Psoas muscle (tissue), 8 donors: ENCODE measurements at places on chromosomes 5 and 9.
A peak's percentile ranks its signal among the peaks of the same experiment; 100 is the strongest.

DNA sequence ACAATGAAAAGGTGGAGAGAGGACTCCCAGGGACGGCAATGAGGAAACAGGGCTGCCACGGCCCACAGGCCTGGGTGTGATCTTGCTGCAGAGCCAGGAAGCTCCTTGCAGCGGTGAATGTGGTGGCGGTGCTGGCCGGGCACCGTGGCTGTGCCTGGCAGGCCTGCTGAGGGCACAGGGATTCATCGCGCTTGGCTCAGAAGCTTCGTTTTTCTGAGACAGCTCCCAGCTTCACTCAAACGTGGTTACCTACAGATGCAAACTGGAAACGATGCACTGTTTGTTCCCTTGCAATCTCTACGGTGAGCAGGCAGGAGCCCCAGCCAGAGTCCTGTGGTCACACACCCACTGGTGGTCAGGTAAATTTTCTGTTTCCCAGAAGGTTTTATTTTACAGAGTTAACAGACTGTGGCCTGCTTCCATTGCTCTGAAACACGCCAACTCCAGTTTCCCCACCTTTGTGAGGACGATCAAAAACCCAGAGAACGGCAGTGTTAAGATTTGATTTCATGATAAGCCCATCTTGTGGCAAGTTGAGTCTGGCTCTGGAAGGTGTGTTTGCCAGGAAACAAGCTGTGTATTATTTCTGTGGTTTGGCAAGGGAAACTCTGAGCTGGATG lies 183.9 kb downstream of the AUH start:
- DNase-seq: no peak

DNA sequence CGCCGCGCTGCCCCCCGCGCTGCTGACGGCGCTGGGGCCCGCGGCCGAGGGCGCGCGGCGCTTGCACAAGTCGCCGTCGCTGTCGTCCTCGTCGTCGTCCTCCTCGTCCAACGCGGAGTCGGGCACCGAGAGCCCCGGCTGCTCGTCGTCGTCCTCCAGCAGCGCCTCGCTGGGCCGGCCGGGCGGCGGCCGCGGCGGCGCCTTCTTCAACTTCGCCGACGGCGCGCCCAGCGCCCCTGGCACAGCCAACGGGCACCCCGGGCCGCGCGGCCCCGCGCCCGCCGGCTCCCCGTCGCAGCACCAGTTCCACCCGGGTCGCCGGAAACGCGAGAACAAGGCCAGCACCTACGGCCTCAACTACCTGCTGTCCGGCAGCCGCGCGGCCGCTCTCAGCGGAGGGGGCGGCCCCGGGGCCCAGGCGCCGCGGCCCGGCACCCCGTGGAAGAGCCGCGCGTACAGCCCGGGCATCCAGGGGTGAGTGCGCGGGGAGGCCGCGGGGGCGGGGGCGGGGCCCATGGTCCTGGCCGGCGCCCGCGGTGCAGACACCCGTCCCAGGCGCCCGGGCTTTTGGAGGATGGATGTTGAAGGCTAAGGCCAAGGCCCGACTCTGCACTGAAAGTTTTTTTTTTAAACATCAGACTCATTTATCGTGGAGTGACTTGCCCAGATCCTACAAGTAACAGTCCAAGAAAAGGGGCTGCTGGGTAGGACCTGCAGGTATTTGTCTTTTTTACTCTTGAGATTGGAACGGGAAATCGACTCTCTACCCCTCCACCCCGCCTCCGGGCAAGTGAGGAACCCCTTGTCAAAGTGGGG lies 1.2 kb downstream of the TENT4A start:
- peak; percentile 67 for DNase-seq

DNA sequence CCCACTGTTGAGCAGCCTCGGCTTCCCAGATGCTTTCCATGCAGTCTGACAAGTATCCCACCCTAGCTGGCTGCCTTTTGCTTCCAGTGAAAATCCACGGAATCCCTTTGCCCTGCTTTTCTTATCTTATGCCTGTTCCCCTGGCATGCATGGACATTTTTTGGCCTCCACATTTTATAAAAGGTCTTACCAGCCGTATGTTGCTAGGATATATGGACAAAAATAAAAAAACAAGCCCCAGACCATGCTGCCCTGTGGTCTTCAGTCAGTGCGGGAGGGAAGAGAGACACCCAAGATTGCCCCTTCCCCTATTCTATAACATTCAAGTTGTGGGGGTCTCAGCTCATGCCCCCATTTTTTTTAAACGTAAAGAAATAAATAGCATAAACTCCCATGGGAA lies 129.6 kb downstream of the COL23A1 start:
- DNase-seq: no peak

- DNase-seq: no peak
Measured at GRCh38 chr9:35649431-35650340, 1.0 kb downstream of the SIT1 start.

- no peak for DNase-seq
Measured at GRCh38 chr5:130231786-130232185, 327.5 kb downstream of the CHSY3 start.

GRCh38 chr5:121019106-121019505 lies 555.0 kb downstream of the PRR16 start:
- DNase-seq: no peak

- peak; percentile 77 for DNase-seq
Measured at GRCh38 chr9:137114613-137115393, at the start of gene DPP7. Gene DPP7 (minus strand): TSS chr9:137114733. CDS start chr9:137114713, 20 bp downstream.

- no peak for DNase-seq
Measured at GRCh38 chr5:126106029-126106428, 317.2 kb upstream of the GRAMD2B start.

- DNase-seq: no peak
Measured at GRCh38 chr5:180873615-180874520, 12.8 kb upstream of the ZFP62 start.

GRCh38 chr9:124355941-124356744 lies 59.1 kb downstream of the PSMB7 start:
- no peak for DNase-seq

DNA sequence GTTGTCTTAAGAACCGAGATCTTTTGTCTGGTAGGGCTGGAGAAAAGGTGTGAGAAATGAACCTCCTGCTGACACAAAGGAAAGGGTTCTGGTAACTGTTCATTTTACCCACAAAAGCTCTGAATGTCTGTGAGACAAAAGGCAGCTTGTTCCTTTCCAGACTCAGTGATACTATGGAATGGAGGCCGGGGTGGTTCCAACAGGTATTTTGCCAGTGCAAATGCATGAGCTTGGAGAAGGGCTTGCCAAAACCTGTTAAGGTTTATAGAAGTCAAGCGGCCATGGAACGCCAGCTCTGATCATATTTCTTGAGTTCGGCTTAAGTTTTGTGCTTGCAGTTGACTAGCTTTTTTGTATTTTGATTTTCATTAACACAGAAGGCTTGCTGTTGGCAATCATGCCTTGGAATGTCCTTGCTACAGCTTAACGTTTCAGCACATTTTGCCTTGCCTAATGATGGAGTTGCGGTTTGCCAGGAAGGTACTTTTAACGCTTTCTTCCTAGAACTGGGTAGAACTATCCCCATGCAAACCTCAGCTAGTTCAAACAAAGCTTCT lies 328.6 kb downstream of the PIK3R1 start:
- no peak for DNase-seq

GRCh38 chr9:134225186-134225585 lies 60.8 kb upstream of the RNU6ATAC start:
- peak; percentile 7 for DNase-seq

DNA sequence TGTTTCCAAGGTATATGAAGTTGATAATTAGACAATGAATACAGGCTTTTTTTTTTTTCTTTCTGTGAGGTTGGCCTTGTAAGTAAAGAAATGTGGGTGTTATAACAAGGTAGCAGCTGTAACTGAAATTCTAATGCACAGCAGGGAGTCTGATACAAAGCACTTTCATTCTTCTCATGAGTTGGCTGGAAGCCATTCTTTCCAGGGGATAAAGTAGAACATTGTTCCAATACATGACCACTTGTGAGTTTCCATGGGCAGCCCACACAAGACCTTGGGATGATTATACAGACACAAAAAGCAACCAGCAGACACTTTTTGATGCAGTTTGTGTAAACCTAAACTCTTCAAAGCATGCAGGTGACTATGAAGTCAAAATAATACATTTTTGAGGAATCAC lies 1785.9 kb upstream of the WWC1 start:
- DNase-seq: no peak

GRCh38 chr9:94922098-94922607 lies 195.7 kb downstream of the AOPEP start:
- no peak for DNase-seq

- no peak for DNase-seq
Measured at GRCh38 chr5:106288979-106289378, 1381.8 kb downstream of the EFNA5 start.

- DNase-seq: no peak
Measured at GRCh38 chr9:127525401-127526188, 74.3 kb downstream of the LRSAM1 start.

GRCh38 chr9:13587571-13587970 lies 308.1 kb upstream of the MPDZ start:
- peak; percentile 32 for DNase-seq

- no peak for DNase-seq
Measured at GRCh38 chr9:74205056-74205455, 292.1 kb upstream of the RORB start.

GRCh38 chr9:124279531-124280175 lies 21.9 kb downstream of the NEK6 start:
- no peak for DNase-seq
